Glomerular endothelial cell (primary cell): ENCODE measurements at places on chromosomes 5 and 9. TPM values are rescaled to one million over a fixed set of nuclear protein-coding genes. Genes with fewer than 3 reads are reported as not detected.

- no peak for DNase-seq
Measured at GRCh38 chr5:105158526-105158925, 1595.9 kb upstream of the NUDT12 start.

DBH gene
- total RNA-seq: not detected in 2 replicates

MOB3B gene
- 0.05 and 0.47 TPM in 2 replicates for total RNA-seq

- no peak for DNase-seq
Measured at GRCh38 chr9:21002040-21002439, 29.4 kb downstream of the HACD4 start.

GRCh38 chr5:151601391-151601790 lies 10.3 kb upstream of the FAT2 start:
- DNase-seq: no peak

GRCh38 chr5:79716839-79717238 lies 27.2 kb downstream of the CMYA5 start:
- no peak for DNase-seq

LSM11 gene
- 4.9 and 6.4 TPM in 2 replicates for total RNA-seq

SNAPC4 gene
- total RNA-seq: 12.7 and 20.6 TPM in 2 replicates

DNA sequence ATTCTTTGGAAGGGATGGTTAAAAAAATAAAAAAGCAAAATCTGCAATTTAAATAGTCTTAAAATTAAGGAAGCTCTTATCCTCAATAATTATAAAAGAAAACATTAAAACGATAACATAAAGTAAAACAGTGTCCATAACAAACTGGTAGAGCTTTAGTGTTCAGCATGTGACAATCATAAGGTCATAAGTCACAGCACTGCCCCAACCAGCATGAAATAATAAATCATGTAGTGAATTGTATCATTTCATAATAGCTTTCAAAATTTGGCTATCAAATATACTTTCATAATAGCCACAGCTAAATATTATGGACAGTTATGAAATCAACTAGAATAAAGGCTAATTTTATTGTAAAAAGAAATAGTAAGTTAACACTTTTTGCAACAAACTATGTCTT lies 10.0 kb downstream of the NR3C1 start:
- DNase-seq: no peak

GRCh38 chr5:54845567-54845941 lies 139.8 kb downstream of the ESM1 start:
- DNase-seq: no peak

PTCD2 gene
- total RNA-seq: 7.4 and 9.3 TPM in 2 replicates

- peak; percentile 34 for DNase-seq
Measured at GRCh38 chr5:42583322-42583721, 160.1 kb downstream of the GHR start.

PAEP gene
- total RNA-seq: not detected in 2 replicates

TRPM3 gene
- total RNA-seq: not detected in 2 replicates

- no peak for DNase-seq
Measured at GRCh38 chr5:132098151-132098594, 24.6 kb downstream of the CSF2 start.

PFN3 gene
- not detected in 2 replicates for total RNA-seq

TEK gene
- total RNA-seq: 63.0 and 75.4 TPM in 2 replicates

DNA sequence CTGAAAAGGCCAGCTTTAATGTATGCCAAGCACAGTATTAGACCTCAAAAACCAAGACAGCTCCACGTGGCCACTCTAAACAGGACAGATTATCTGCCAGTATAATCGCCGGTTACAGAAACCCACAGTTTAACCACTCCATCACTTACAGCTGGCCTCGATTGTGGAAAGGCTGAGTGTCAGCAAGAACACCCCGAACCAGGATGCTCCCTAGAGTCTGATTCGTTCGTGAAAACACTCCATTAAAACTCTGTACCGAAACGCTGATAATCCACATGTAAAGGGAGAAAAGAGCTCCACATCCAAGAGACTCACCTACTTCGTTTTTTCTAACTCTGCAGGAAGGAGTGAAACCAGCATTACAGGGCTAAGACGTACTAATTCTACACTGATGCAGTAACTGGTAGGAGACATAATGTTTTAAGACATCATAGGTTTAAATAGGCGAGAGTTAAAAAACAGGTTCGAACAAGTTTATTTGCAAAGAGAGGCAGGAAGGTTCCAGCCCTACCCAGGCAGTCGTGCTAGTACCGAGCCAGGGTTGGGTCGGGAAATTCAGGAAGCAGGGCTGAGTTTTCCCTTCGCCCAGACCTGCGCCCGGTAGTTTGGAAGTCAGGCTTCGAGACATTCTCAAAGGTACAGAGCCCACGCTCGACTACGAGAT lies 949 bp downstream of the SERINC5 start:
- no peak for DNase-seq

- DNase-seq: no peak
Measured at GRCh38 chr5:73370095-73370494, 78.5 kb downstream of the FOXD1 start.

DNA sequence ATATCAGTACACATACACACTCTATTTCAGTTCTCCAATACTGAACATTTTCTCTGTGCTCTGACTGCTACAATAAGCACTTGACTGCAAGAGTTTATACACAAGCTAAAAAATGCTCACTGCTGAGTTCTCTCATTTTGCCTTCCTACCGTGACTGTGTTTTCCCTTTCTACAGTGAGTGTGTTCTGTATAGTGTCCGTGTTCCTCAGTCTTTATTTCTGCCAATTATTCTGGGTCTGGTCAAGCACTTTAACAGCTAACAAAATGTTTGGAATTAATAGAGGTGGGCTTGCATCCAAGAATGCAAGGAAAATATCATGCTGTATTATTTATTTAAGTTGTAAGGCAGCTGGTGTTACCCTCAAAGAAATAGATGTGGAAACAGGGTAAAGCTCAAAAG lies 217.0 kb upstream of the NREP start:
- DNase-seq: no peak

- DNase-seq: no peak
Measured at GRCh38 chr9:4297786-4298254, 2.0 kb downstream of the GLIS3 start.

SARDH gene
- 1.3 and 3.4 TPM in 2 replicates for total RNA-seq

GRCh38 chr5:143641549-143642355 lies 170.2 kb upstream of the HMHB1 start:
- DNase-seq: no peak

GRCh38 chr9:3827175-3827574 lies 301.4 kb upstream of the RFX3 start:
- DNase-seq: no peak

GDNF gene
- total RNA-seq: 0.10 TPM in 1 of 2 replicates, not detected in the other

PCDHGA7 gene
- 3.6 and 5.3 TPM in 2 replicates for total RNA-seq

DNA sequence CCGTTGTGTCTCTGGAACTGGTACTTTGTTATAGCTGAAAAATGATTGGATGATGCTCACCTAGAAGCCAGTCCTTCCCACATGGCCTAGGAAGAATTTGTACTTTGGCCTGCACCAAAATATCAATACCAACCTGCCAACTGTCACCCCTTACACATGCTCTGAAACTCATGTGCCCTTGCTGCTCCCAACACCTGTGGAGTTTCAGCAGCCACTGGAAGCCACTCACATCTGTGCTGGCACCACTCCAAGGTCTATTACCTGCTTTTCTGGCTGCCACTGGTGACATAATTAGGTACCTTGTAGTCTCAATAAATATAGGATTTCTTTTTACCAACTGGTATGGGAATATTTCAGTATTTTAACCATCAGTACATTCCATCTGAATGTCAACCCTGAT lies 363.6 kb downstream of the SH3GL2 start:
- no peak for DNase-seq
